ENCODE measurements at places on chromosomes 3 and 15. TPM values are rescaled to one million over a fixed set of nuclear protein-coding genes. Genes with fewer than 3 reads are reported as not detected.

The A4GNT gene
- total RNA-seq: not detected

The EPHA3 gene
- 1.0 TPM for total RNA-seq

The RASGRP1 gene
- 23.0 TPM for total RNA-seq

The GOLGA8G gene
- total RNA-seq: not detected

The GOLGA6L9 gene
- 4.3 TPM for total RNA-seq

The CPEB1 gene
- 1.2 TPM for total RNA-seq

The TNFSF10 gene
- total RNA-seq: 84.3 TPM

The CEMIP gene
- total RNA-seq: 2.8 TPM

The RAD51 gene
- 0.60 TPM for total RNA-seq

Data from spleen (tissue), 13 donors.